ENCODE measurements at places on chromosomes 16 and 17.
A peak's percentile ranks its signal among the peaks of the same experiment; 100 is the strongest.

DNA sequence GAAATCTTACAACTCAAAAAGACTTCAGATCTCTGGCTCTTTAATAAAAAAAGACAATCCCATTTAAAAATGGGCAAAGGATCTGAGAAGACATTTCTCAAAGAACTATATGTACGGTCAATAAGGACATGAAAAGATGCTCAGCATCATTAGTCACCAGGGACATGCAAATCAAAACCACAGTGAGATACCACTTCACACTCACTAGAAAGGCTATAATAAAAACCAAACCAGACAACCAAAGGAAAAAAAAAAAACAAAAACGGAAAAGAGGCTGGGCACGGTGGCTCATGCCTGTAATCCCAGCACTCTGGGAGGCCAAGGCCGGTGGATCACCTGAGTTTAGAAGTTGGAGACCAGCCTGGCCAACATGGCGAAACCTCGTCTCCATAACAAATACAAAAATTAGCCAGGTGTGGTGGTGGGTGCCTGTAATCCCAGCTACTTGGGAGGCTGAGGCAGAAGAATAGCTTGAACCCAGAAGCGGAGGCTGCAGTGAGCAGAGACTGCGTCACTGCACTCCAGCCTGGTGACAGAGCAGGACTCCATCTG lies 1.7 kb upstream of the NPIPB7 start:
- peaks cover 7% of the 10 kb centered on the region for H3K4me1 ChIP-seq
- DNase-seq: no peak
- H3K27me3 ChIP-seq: no peaks in the 10 kb centered on the region
- H3K4me3 ChIP-seq: no peak overlapping the region

DNA sequence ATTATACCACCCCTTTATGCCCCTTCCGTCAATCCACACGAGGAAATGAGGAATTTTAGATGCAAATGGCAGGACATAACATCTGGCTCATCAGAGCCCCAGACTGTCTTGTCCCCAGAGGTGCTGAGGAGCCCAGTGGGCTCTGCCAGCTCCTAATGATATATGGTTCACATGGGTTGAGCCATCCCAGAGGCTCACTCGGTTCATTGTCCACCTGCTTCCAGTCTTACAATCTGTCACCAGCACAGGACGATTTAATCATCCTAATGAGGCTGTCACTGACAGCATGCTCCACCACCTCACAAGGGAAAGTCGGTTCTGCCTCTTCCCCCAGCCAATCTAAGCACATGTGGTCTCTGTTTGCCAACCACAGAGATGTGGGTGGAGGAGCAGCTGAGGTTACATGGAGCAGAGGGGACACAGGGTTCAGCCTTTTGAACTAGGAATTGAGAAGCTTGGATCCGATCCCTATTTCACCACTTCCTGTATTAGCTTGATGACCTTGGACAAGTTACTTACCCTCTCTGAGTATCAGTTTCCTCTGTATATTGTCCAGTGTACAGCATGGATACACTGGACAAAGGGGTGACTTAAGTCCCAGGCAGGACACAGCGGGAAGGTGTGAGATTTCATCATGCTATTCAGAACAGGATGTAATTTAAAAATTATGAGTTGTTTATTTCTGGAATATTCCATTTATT lies 27.0 kb upstream of the DHX8 start:
- no peak overlapping the region for H3K27ac ChIP-seq
- H3K36me3 ChIP-seq: no peaks in the 10 kb centered on the region

- no peaks in the 10 kb centered on the region for H3K4me1 ChIP-seq
- no peak for DNase-seq
- H3K27ac ChIP-seq: no peak overlapping the region
Measured at GRCh38 chr16:86673956-86674453, 95.7 kb downstream of the FOXL1 start.

- H3K4me3 ChIP-seq: no peak overlapping the region
- no peak for DNase-seq
- no peaks in the 10 kb centered on the region for H3K27me3 ChIP-seq
- H3K36me3 ChIP-seq: peaks cover 38% of the 10 kb centered on the region
- no peak overlapping the region for H3K27ac ChIP-seq
Measured at GRCh38 chr17:63675231-63675606, 24.7 kb downstream of the LIMD2 start.

- DNase-seq: no peak
- no peaks in the 10 kb centered on the region for H3K27me3 ChIP-seq
- H3K27ac ChIP-seq: no peak overlapping the region
- H3K4me3 ChIP-seq: no peak overlapping the region
- H3K4me1 ChIP-seq: peaks cover 20% of the 10 kb centered on the region
Measured at GRCh38 chr16:23907457-23907902, 71.7 kb downstream of the PRKCB start.

GRCh38 chr17:77327181-77327565 lies 186.4 kb downstream of the SEC14L1 start:
- H3K27me3 ChIP-seq: no peaks in the 10 kb centered on the region
- no peak overlapping the region for H3K27ac ChIP-seq
- no peaks in the 10 kb centered on the region for H3K36me3 ChIP-seq
- DNase-seq: peak; percentile 14

DNA sequence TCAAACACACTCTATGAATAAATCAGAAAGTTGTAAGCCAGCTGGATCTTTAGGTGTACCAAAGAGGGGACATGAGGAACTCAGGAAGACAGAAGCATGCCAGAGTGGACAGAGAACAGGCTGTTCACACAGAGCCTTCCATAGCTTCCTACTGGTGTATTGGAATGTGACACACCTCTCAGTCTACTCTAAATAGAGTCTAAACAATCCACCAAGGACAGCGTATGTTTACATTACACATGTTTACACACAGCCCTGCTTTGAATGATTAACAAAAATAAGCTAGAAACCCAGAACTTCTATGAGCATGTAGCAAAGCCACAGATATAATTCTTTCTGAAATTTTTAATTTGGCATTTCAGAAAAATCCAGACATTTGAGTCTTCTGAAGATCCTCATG lies 1279.0 kb upstream of the CDH8 start:
- no peak overlapping the region for H3K27ac ChIP-seq
- no peak overlapping the region for H3K4me3 ChIP-seq
- no peaks in the 10 kb centered on the region for H3K27me3 ChIP-seq
- DNase-seq: no peak

GRCh38 chr17:38460082-38460715 lies 31.9 kb downstream of the ARHGAP23 start:
- no peak for DNase-seq
- no peaks in the 10 kb centered on the region for H3K4me1 ChIP-seq
- H3K4me3 ChIP-seq: no peak overlapping the region
- H3K27me3 ChIP-seq: no peaks in the 10 kb centered on the region
- no peak overlapping the region for H3K27ac ChIP-seq

DNA sequence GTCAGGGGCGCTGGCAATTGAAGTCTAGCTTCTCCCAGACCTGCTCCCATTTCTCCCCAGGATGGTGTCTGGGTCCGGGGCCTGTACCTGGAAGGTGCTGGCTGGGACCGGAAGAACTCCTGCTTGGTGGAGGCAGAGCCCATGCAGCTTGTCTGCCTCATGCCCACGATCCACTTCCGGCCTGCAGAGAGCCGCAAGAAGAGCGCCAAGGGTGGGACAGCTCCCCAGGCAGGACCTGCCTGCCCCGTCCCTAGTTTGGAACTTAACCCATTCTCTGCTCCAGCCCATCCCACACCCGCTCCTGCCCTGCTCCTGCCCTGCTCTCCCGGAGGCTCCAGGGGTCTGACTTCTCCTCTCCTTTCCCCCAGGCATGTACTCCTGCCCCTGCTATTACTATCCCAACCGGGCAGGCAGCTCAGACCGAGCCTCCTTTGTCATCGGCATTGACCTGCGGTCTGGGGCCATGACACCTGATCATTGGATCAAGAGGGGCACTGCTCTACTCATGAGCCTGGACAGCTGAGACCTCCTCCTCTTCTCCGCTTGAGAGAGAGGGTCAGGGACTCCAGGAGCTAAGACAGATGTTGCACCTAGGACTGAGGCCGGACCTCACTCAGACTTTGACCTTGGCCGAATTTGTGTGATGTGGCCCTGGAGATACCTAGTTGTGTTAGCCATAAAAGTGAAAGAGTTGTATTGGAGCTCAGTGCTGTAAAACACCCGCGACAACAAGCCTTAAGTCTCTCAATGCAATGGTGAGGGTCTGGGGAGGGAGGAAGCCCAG lies 814 bp upstream of the KDM6B start:
- peak; percentile 30 for DNase-seq
- H3K4me3 ChIP-seq: peak overlapping the region; percentile 59
- no peaks in the 10 kb centered on the region for H3K36me3 ChIP-seq
- peaks cover 35% of the 10 kb centered on the region for H3K4me1 ChIP-seq

DNA sequence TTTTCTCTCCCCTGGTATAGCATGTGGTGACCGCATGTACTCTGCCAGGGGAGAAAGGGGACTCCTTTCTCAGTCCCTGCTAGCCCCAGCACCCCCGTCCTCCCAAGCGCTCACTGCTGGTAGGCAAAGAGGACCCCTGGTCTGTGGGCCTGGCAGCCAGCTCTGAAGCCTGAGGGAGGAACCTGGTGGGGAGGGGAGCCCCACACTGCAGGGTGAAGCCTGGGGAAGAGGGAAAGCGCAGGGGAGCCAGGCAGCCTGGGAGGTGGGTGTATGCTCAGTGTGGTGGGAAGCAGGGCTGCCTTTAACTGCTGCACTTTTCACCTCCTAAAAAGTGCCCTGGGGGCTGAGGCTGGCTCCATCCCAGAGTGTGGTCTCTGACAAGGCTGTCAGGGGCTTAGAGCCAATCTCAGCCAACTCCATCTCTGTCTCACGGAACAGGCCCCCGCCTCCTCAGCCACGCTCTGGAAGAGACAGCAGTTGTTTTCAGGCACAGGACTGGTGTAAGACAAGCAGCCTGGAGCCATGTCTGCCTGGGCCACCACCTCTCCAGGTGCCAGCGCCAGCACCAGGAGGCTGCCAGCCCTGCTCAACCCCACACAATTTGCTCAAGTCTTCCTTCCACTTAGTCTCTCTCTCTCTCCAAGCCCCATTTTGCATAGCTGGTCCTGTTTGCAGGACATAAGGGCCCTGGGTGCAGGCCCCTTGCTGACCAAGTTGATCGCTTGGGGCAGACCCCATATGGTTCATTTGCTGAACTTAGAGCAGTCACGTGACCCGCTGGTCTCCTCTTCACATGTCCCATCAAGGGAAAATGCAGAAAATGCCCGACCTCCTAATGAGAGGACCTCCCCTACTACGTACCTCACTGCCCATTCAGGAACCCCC lies 14.7 kb upstream of the TBX2 start:
- DNase-seq: no peak
- peaks cover 6% of the 10 kb centered on the region for H3K4me1 ChIP-seq
- no peaks in the 10 kb centered on the region for H3K27me3 ChIP-seq
- no peak overlapping the region for H3K27ac ChIP-seq
- no peaks in the 10 kb centered on the region for H3K36me3 ChIP-seq

DNA sequence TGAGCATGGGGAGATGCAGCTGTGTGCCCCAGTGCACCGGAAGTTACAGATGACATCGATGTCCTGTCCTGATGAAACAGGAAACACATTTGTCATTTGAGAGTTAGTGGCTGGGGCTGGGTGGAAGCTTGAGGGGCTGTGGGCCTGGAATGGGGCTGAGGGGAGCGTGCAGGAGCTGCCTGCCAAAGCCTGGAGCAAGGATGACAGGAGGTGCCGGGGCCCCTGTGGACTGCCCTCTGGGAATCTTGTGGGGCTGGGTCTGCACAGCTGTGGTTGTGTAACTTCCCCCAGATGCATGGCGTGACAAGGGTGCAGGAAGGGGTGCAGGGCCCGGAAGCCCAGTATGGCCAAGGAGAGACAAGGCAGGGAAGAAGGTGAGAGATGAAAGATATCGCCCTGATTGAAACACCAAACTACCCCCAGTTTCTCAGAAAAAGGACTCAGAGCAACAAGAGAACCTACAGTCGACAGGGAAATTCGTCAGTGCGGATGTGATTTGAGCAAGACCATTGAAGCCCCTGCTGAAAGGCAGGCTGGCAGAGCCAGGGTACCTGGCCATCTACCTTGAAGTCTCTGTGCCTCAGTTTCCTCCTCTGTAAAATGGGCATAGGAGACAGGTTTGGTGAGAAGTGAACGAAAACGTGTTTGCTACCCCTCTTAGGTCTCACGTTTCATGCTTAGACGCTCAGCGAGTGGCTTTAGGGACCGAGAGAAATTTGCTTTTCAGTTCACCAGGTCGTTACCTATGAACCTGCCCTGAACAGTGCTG lies 8.8 kb downstream of the MMP25 start:
- H3K4me1 ChIP-seq: peaks cover 78% of the 10 kb centered on the region
- H3K27ac ChIP-seq: peak overlapping the region; percentile 30
- no peaks in the 10 kb centered on the region for H3K27me3 ChIP-seq
- H3K36me3 ChIP-seq: peaks cover 15% of the 10 kb centered on the region
- DNase-seq: peak; percentile 50

- H3K27ac ChIP-seq: no peak overlapping the region
- no peaks in the 10 kb centered on the region for H3K4me1 ChIP-seq
- no peak overlapping the region for H3K4me3 ChIP-seq
- peak; percentile 51 for DNase-seq
- peaks cover 31% of the 10 kb centered on the region for H3K36me3 ChIP-seq
Measured at GRCh38 chr16:48353565-48354163, 31.5 kb downstream of the SIAH1 start.

DNA sequence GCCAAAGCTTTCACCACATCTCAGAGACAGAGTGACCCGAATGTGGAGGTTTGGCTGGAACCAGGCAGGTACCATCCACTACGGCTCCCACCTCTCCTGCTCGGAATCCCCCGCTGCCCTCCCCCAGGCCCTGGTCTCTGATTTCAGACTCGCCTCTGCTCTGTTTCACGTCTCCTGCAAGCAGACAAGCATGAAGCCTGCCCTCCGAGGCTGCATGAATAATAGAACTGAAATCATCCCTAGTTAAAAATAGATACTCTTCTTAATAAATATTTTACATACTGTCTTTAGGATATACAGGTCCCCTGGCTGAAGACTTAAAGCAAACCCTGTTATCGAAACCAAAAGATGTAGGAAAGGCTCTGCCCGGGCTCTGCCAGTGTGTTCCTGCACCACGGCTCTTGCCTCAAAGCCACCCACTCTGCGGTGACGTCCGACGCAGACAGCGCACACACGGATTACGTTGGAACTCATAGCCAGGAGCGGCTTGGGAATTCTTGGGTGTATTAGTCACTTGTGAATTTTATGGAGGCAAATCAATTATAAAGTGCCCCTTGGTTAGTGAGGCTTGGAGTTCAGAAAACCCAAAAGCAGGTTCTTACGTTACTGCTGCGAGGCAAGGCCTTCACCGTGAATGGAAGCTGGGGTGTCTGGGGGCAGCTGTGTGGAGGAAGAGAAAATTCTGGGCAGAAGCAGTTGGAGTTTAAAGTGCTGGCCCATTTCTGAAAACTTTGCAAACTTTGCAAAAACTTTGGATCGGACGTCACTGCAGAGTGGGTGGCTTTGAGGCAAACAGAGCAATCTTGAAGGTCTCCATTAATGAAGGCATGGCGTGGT lies 25.6 kb upstream of the NPTX1 start:
- no peak overlapping the region for H3K4me3 ChIP-seq
- no peak for DNase-seq
- H3K27me3 ChIP-seq: peaks cover 3% of the 10 kb centered on the region
- H3K27ac ChIP-seq: no peak overlapping the region
